ENCODE measurements at places on chromosomes 5 and 9. TPM values are rescaled to one million over a fixed set of nuclear protein-coding genes. Genes with fewer than 3 reads are reported as not detected.

DNA sequence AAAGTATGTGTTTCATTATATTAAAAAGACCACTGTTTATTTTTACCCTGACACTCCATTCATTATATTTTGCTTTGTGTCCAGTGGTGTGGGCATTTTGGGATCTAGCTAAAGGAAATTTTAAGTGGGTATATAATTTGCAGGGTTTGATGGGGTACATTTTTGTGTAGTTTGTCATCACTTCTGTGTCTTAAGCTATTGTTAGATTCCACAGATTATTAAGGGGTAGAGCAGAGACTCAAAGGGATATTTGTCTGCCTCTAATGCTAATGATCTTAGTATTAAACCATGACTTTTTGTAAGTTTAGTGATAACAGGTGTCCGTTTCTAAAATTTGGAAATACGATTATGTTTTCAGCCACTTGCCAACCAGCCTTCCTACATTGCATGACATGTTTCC, 731.6 kb downstream of the BRINP1 start:
- no peak for DNase-seq

- peak; percentile 50 for DNase-seq
These were observed 39.8 kb downstream of the CYSTM1 start for GRCh38 chr5:140214831-140215230.

- DNase-seq, result peak; percentile 3
These were observed 162.1 kb downstream of the SMC2 start for GRCh38 chr9:104256031-104256695.

- no peak for DNase-seq
These were observed 176.3 kb upstream of the PTGER4 start for GRCh38 chr5:40503439-40503838.

- DNase-seq, result no peak
These were observed 35.1 kb upstream of the ADRB2 start for GRCh38 chr5:148791334-148791667.

- no peak for DNase-seq
These were observed 20.5 kb downstream of the SEMA4D start for GRCh38 chr9:89477384-89477783.

DNA sequence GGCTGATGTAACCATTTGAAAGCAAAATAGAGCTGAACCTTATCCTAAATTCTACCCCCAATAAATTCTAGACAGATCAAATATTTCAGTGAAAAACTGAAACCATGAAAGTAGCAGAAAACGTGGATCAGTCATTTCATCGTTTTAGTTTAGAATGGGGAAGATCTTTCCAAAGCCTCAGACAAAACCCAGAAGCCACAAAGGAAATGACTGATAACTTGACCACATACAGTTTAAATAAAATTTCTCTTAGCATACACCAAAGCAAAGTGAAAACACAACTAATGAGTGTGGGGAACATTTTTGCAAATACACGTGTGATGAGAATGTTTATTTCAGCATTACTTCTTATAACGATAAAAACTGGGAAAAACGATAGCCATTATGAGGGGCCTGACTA, 284.8 kb downstream of the ADGRV1 start:
- no peak for DNase-seq

DNA sequence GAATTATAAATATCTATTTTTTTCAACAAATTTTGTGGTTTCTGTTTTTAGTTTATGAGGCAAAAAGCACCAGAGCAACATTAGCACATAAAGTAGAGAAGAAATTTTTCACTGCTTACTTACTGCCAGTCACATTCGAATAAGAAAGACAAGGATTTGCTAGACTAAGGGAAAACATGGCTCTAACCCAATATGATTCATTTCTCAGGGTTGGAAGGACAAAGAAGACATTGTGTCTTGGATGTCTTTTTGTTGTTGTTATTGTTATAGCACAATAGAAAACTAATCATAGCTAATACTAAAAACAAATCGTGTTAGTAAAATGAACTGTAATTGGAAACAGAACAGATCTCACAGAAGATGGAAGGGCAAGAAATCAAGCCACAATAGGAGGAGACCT, 90.9 kb upstream of the SLCO6A1 start:
- DNase-seq, result peak; percentile 6

GRCh38 chr9:114102484-114102883, 3.4 kb upstream of the KIF12 start:
- no peak for DNase-seq

DNA sequence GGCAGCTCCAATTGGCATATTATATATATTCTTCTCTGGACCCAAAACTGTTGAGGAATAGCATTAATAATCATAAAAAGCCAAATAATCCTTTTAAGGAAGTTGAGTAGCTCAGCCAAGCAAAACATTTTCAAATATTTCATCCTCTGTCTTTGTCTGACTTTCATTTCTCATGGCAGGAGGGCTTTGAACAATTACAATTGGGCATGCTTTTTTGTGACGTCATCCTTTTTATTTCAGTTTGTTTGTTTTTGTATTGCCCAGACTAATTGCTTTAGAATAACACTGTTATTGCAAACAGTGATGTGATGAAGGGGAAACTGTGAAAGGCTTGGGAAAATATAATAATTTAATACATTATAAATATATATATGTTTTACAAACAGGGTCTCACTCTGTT, 65.2 kb upstream of the MAP1B start:
- DNase-seq, result no peak

GRCh38 chr9:13445103-13445500, 165.6 kb upstream of the MPDZ start:
- DNase-seq, result no peak

DNA sequence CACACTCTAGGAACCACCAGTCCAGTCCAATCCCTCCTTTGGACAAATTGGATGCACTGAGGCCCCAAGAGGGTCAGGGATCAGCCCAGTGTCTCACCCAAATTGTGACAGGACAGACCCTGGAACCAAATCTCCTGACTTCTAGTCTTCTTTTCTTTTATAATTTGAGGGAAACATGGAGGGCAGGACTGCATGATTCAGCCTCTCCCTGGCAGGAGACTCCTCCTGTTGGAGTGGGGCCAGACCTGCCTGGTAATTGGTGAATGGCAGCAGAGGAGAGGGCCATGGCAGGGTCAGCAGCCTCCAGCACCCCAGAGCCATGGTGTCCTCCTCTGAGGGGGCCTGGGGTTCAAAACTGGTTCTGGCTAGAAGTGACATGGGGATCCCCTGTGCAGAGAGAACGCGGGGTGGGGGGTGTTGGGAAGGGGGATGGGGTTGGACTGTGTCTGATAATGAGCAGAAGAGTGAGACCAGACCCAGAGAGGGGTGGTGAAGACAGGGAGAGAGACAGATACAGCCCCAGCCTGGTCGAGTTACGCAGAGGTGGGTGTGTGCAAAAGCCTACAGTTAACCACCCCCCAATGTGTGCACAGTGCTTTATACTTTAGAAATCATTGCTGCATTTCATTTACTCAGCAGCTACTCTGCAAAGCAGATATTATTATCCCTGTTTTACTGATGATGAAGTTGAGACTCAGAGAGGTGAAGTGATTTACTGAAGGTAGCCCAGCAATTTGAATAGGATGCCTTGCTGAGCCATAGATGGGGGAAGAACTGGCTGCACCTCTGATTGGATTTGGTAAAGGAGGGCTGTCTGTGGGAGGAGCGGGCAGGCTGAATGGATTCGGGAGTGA, 3.8 kb upstream of the SYNPO start:
- DNase-seq, result peak; percentile 63

DNA sequence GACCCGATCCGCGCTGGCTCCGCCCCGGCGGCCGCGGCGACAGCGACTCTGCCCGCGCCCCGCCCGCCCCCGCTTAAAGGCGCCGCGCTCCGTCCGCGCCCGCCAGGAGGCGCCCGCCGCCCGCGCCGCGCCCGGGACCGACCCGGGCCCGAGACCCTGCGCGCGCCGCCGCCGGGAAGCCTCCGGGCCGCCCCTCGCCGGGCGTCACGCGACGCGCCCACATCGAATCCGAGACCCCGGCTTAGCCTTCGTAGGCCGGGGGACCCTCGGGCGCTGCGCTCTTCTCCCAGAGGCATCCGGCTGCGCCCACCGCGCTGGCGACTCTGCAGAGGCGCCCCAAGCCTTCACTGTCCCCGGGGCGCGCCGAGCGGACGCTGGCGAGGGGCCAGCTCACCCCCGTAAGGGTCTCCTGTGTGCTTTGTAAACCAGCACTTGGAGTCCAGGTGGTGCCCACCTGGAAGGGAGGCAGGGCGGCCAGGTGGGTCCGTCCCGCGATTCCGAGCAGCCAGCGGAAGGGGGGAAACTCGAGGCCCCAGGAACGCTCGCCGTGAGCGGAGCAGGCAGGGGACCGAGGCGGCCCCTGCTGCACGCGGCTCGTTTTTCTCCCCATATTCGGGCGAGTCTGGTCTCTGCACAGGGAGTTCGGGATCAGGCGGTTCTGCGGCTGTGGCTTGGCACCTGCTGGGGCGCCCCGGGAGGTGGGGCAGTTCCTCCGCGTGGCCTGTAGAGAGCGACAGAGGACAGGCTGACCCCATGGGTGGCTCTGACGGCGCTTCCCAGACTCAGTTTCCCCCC, 423 bp upstream of the ABCA2 start:
- peak; percentile 40 for DNase-seq

DNA sequence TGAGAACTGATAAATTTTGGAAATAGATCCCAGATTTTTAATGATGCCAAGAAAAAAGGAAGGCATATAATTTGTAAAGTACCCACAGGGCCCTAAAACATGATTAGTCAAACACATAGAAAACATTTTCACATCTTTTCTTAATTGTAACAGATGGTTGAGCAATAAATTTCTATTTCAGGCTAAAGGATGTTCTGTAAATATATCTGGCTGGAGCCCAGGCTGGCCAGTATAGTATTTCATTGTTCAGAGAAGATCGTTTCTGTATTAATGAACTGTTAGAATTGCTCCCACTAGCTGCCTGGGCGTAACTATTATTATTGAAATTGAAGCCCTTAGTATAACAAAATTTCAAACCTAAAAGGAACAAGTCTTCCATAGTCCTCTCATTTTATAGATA, 105.3 kb upstream of the SMC2 start:
- DNase-seq, result no peak

DNA sequence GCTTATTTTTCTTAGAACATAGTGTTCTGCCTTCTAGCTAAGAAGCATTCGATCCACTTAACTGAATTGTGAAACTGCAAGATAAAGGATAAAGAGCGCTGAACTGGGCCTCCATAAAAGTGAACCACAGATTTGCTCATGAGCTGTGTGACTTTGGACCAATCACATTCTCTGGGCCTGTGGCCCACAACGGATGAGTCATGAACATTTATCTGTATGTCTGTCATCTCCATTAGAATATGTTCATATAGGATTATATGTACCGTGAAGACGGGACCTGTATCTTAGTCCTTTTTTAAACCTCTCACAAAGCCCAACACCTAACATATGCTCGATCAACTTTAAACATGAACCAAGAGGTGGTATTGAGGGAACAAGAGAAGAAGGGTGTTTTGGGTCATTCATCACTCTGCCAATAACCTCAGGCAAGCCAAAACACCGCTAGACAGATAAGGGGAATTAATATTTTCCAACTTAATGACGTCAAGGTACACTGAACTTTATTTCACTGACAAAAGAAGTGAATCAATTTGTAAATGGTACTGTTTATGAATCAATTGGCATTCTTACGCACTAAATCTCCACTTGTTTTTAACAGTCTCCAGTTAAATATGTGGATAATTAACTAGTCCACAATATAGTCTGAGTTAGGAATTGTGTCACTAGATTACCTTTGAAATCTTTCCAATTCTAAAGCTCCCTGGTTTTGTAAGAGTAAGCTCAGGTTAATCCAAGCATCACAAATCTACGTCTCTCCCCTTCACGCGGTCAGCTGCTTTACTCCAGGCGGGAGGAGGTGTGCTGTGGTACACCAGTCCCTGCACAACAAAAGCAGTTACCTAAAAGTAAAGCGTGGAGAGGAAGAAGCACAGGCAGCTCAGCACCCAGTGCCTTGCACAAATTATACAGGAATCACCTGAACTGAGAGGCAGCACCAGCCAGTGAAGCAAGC, 1.6 kb downstream of the TMEM245 start:
- peak; percentile 99 for DNase-seq

SOHLH1 gene
- total RNA-seq, result not detected

ENC1 gene
- total RNA-seq, result 72.1 TPM

DRD1 gene
- total RNA-seq, result under 0.01 TPM

MAT2B gene
- 73.0 TPM for total RNA-seq

All from fibroblast of villous mesenchyme (primary cell).